ENCODE measurements at places on chromosomes 12 and 14.

GRCh38 chr12:124917135-124917840, 2.8 kb upstream of the UBC start:
- peak; percentile 86 for DNase-seq

GRCh38 chr14:45904314-45904713, 651.3 kb upstream of the MIS18BP1 start:
- DNase-seq, result no peak

DNA sequence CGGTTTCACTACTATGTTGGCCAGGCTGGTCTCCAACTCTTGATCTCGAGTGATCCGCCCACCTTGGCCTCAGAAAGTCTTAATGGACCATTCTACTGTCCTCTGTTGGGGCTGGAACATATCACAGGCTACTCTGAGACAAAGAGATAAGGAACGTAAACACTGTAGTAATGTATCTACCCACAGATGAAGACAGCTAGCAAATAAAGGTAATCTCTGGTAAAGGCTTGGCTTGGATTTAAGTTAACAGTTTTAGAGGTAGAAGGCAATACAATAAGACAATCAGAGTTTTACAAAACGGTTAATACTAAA, 44.6 kb upstream of the ISM2 start:
- DNase-seq, result no peak

DNA sequence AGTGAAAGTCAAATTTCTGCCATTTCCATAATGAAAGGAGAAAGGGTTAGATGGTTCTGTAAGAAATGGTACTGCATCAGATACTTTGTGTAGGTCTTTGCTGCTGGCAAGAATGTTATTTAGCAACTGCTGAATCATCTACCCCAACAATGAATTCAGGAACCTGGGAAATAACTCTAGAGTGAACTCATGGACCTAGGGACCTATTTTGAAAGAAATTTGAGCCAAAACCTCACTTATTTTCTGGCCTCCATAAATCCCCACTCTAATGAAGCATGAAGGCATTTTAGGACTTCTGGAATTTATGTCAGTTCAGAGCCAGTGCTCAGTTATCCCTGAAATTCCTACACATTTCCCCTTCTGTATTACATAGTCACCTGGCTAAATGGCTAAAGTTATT, 50.9 kb upstream of the CPNE8 start:
- no peak for DNase-seq

- peak; percentile 52 for DNase-seq
Measured at GRCh38 chr14:75568791-75569190, 9.6 kb upstream of the FLVCR2 start.

DNA sequence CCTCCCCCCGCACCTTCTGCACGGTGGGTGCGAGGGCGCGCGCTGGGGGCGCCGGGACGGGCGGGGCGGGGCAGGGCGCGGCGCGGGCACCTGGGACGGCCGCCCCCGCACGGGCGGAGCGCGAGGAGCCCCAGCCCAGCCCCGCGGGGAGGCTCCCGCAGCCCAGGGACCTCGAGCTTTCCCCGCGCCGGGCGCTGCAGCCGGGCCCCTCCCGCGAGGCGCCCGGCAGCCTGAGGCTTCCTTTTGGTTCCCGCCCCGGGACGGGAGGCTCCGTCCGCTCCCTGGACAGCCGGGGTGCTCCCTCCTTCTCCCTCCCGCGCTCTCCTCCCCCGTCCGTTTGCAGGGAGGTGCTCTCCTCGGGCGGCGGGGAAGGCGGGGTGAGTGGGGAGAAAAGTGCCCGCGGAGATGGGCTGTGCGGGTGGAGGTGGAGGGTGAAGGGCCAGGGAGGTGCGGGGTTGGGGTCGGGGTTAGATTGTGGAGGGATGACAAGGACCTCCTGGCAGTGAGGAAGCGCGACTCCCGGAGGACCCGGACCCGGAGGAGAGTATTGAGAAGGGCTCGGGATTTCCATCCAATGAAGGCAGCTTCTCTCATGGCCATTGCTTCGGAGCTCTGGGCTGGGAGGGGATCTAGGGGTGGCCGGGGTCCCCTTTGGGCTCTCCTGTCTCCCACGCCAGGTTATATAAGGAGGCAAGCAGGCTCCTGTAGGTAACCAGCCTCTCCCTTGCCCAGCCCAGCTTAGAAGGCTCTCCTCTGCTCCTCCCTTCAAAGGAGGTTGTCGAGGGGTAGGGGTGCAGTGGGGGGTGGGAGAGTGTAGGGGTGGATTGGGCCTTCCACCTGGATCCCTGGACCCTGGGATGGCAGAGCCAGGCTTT, 645 bp downstream of the JDP2 start:
- DNase-seq, result peak; percentile 30

DNA sequence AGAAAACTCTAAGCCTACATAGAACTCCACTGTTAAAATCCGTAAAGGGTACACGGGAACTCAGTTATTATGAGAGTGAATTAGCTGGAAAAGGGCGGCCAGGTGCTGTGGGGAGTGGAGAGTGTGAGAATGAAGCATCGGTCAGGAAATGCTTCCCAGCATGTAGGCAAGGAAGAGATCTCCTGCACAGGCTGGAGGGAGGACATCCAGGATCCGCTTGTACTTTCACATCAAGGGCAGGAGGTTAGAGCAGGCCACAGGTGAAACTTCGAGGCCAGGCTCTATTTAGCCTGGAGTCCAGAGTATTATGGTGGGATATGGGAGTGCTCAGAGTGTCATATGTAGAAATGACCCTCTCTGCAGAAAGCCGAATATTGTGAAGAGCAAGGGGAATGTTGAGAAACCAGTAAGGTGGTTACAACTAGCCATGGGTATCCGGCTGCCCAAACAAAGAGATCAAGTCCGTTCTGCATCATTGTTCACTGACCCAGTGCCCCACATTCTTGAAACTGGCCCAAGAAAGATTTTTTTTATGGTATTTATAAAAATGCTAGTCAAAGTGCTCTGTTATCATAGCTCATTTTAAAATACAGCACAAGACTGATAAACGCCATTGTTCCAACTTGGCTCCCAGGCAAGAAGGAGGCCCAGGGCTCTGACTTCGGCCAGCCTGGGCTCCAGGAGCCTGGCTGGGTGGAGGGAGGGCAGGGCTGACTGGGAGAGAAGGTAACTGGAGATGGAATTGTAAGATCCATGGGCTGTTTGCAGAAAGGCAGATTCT, 79.4 kb upstream of the HIF1A start:
- DNase-seq, result no peak

- DNase-seq, result no peak
Measured at GRCh38 chr12:130126023-130126432, 36.2 kb upstream of the FZD10 start.

DNA sequence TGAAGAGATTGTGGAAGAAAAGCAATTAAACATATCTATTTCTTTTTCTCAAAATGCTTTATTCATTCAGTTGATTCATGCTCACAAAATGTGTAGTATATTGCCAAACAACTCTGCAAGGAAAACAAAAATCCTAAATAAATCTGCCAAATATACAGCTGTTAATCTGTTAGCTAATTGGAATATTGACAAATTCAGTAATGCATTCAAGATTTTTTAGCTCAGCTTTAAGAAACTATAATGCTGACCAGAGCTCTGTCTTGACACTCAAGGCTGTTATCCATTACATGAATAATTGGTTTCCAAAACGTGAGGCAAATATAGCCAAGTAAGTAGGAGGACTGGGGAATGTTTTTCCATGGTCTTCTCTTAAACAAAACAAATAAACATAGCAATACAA, 146.8 kb downstream of the TMTC2 start:
- DNase-seq, result no peak

DNA sequence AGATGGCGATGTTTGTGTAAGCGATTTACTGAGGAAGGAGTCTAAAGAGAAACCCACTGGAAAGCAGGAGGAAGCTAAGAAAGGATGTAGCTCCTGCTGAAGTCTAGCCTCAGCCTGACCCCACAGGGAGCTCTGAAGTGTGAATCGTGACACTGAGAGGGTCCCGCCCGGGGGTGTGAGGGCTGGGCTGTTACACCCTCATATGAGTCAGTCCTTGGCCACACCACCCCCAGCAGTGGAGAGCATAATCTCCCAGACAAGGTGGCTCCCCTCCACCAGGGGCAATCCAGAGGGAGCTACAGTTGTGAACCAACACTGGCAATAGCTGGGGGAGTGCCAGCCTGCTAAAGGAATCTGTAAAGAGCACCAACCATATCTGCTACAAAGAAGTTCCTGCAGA, 31.5 kb downstream of the SVOP start:
- DNase-seq, result no peak

- DNase-seq, result no peak
Measured at GRCh38 chr12:49975318-49975761, 2.6 kb downstream of the AQP6 start.

DNA sequence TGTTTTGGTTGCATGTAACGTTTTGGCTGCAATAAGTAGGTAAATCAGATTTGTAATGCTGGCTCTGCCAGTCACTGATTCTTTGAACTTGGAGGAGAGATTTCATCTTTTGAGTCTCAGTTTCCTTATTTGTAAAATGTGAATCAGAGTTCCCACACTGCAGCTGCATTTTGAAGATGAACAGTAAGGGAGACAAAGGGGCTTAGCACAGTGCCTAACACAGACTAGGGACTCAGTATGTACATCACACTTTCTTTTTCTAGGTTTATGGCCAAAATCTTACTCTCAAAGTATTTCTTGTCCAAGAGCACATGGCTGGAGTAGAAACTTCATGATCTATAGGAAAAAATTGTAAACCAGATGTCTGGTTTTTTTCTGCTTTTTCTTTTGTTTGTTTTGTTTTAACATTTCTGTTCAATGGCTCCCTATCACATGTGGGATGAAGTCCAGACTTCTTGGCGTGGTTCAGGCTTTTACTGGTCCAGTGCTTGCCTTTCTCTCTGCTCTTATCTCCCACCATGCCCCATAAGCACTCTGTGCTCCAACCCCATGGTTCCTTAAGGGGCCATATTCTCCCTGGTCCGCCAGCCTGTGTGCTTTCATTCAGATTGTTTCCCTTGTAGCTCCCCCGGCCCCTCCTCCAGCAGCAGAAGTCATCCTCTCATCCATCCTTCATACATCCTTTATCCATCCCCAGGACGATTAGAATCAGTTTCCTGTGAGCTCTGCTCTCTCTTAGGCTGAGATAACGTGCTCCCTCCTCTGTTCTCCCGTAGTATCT, 58.0 kb downstream of the SYNE2 start:
- no peak for DNase-seq

- no peak for DNase-seq
Measured at GRCh38 chr14:55332654-55333570, 61.7 kb downstream of the FBXO34 start.

DNA sequence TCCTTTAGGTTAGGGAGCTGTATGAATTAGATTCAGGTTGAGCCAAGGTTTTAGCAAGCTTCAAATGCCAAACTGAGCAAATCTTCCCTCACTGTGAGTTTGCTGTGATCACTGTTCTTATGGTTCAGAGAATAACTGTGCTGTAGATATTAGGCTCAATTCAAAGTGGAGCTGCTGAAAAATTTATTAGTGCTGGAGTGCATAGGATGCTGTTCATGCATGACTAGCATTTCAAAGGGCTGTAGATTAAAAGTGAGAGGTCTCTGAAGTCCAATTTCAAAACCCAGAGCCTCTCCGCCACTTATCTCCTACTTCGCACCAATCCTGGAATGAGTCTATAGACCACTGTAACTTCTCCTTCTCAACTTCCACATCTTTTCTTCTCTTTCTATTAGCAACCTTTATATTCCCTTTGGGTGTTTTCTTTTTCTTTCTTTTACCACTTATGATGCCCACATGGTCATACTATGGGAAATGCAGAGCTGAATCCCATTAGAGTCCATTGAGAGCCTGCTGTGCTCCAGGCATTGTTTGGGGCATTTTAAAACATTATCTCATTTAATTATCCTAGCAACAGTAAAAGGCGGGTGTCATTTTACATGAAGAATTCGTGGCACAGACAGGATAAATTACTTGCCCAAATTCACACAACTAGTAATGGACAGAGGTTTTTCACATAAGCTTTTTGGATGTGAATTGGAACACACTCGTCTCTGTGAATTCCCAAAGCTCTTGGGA, 77.5 kb upstream of the EEA1 start:
- no peak for DNase-seq

DNA sequence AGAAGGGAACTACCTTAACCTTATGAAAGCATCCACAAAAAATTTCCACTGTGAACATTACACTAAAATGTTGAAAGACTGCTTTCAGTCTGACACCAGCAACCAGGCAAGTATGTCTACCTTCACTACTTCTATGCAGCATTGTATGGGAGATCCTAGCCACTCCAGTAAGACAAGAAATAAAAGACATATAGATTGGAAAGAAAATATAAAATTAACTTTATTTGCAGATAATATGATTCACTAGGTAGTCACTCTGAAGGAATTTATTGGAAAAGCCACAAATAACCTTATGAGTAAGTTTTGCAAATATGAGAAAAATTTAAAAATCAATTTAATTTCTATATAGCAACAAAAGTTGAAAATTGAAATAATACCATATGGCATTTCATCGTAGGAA, 172.0 kb downstream of the RERGL start:
- no peak for DNase-seq

DNA sequence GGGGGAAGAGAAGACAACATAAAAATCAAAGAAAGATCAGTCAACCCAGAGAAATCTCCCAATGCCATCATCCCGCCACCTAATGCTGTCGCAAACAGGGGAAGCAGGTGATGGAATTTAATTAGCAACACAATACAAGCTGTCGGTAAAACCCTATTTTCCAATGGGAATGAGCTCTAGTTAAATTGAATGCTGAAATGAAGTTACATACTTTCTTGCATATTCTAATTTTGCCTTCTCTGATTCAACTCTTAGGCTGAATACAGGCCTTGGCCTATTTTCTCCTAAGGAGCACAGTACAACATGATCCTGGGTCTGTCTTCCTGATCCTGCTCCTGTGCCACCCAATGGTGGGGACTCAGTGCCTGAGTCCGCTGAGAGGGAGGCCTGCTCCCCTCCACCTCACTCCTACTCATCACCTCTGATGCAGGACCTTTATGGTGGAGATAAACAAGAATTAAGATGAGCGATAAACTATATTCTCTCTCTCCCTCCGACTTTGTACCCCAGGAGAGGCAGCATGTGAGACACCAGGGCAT, 238.8 kb downstream of the GXYLT1 start:
- no peak for DNase-seq

- DNase-seq, result no peak
Measured at GRCh38 chr12:1810201-1810930, 10.0 kb upstream of the LRTM2 start.

- DNase-seq, result peak; percentile 30
Measured at GRCh38 chr14:102363182-102363943, 622 bp downstream of the TECPR2 start.
